ENCODE measurements at places on chromosomes 1 and 21. TPM values are rescaled to one million over a fixed set of nuclear protein-coding genes. Genes with fewer than 3 reads are reported as not detected.

DNA sequence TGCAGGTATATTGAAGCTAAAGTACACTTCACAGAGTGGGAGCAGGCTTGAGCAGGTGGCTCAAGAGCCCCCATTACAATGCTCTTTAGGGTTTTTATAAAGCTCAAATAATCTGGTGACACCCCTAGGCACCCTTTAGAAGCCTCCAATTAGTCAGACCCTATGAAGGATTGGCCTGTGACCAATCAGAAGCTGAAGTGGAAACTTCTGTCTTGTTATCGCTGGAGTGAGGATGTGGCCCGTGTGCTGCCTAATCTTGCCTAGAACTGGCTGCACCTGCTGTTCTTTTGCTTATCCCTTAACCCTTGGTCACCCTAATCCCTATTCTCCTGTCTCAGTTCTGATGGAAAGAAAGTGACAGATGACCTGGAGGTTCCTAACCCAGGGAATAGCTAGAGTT lies 70.8 kb upstream of the ABCG1 start:
- DNase-seq: no peak

GRCh38 chr21:44329971-44330681 lies 9.1 kb downstream of the CFAP410 start:
- DNase-seq: no peak

- DNase-seq: no peak
Measured at GRCh38 chr21:42154237-42155044, 64.5 kb upstream of the ABCG1 start.

GRCh38 chr1:202283379-202283844 lies 58.3 kb downstream of the UBE2T start:
- no peak for DNase-seq

GRCh38 chr1:203281033-203281432 lies 24.3 kb upstream of the BTG2 start:
- DNase-seq: peak; percentile 38

DNA sequence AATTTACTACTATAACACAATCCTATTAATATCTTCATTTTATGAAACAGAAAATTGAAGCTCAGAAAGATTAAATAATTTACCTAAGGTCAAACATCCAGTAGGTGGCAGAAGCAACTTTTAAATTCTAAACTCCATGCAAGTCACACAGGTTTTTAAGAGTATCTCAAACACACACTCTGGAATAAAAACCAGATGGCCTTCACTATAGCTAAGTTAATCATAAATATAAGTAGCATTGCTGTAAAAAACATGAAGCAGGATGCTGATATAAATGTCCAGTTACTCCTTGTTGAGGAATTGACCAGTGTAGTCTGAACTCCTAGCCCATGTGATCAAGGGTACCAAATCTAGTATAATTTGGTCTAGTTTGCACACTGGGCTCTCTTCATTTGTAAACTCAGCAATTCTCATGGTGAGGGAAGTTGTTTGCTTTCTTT lies 9.4 kb upstream of the FMO3 start:
- no peak for DNase-seq

DNA sequence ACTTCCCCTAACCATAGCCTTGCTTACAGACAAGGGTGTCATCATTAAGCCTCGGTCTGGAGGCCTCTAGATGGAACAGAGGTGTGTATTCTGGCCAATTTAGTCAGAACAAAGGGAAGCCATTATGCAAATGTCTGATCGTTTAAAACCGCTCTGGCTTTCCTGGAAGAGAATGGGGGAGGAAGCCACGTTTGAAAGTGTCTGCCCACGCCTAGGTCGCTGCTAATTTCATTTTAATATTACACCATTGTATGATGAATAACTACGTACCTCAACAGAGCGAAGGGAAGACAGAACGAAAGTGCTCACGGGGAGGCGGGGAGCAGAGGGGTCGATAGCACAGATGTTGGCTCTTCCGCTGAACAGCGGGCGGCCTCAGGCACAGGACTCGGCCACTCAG lies 41.1 kb upstream of the CSF3R start:
- no peak for DNase-seq

DNA sequence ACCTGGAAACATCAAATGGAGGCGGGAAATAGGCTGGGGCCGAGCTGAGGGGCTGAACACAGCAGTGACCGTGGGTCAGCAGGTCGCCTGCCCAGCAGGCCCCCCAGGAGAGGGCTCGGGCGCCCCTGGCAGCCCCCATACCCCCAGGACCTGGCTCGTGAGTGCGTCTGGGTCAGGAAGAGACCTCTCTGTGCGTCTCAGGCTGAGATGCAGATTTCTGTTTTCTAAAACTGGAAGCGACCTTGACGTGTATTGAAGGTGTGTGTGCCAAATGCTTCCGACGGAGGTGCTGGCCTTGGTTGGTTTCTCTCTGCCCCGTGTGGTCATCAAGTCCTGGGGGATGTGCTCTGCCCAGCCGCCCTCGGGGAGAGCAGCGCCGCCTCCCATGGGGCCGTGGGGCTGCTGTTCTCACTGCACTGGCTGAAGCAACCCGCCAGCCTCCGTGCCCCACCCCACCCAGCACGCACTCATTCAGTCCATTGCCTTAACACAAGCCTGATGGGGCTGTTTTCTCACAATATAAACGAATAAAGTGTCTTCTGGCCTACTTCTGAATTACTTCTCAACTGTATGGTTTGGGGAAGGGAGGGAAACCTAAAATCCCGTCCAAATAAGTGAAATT lies 7.4 kb downstream of the PEX10 start:
- no peak for DNase-seq

DNA sequence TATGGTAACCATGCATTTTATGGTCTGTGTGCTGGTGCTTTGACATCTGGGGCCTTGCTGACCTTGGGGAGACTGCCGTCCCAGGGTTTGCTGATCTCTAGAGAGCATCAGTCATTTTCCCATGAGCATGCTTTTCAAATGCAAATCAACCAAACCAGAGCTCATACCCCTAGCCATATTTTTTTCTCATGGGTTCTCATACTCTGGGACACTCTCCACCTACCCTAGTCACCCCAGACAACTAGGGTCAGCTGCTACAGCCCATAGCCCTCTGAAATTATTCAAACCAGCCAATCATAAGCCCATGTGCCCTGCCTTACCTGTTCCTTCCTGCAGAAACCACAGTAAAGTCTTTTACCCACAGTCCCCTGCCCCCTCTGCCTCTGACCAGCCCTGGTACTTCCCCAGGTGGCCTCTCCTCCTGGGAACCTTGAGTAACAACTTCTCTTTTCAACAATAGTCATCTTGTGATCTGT lies 132.0 kb downstream of the MAP3K21 start:
- DNase-seq: no peak

GRCh38 chr1:74799119-74799657 lies 66.2 kb downstream of the TYW3 start:
- DNase-seq: no peak

DNA sequence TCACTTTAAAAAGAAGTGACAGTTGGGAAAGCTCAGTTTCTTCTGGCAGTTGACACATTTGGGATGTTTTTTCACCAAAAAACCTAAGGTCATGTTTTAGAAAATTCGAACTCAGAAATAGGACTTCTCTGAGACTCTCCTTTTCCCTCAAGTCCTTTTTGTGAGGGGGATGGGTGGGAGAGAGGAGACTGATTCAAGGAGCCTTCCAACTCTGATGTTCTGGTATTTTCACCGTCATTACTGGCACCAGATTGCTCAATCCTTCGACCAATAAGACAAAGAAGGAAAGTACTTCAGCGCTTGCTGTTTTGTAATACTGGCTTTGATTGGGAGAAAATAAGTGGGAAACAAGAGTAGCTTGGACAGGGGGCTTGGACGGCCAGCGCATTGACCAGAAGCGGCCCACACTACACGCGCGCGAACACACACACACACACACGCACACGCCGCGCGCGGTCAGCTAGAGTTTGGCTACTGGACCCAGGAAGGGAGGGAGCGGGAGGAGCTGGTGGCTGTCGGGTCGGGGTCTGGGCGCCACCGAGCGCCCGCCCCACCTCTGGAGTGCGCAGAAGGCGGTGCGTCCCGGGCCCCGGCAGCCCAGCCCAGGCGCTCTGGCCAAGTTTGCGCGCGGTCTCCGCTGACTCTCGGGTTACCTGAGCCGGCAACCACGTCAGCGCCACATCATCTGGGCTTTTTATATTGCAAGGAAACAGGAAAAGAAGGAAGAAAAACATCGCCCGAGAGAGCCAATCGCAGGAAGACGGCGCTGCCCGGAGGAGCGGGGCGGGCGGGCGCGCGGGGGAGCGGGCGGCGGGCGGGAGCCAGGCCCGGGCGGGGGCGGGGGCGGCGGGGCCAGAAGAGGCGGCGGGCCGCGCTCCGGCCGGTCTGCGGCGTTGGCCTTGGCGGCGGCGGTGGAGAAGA lies at the start of gene KCNK1:
Gene KCNK1 (plus strand): TSS at position 855 of the 921 bp plus-strand sequence. CDS start 66 bp downstream, at position 921.
- peak; percentile 70 for DNase-seq

DNA sequence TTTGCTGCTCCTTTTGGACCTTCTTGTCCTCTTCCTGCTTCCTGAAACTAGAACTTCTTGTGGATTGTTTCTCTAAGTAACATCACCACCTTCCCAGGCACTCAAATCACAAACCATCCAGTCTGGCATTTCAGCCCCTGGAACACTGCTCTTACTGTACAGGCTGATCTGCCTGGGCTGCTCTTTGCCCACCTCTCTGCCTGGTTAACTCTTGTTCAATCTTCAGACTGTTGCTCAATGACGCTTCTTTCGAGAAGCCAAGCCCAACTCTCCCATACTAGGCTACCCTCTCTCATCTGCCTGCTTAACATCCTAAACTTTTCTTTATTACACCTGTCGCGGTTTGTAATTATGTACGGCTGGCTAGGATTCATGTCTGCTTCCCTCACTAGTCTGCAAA lies 657 bp downstream of the DIO1 start:
- DNase-seq: no peak

DNA sequence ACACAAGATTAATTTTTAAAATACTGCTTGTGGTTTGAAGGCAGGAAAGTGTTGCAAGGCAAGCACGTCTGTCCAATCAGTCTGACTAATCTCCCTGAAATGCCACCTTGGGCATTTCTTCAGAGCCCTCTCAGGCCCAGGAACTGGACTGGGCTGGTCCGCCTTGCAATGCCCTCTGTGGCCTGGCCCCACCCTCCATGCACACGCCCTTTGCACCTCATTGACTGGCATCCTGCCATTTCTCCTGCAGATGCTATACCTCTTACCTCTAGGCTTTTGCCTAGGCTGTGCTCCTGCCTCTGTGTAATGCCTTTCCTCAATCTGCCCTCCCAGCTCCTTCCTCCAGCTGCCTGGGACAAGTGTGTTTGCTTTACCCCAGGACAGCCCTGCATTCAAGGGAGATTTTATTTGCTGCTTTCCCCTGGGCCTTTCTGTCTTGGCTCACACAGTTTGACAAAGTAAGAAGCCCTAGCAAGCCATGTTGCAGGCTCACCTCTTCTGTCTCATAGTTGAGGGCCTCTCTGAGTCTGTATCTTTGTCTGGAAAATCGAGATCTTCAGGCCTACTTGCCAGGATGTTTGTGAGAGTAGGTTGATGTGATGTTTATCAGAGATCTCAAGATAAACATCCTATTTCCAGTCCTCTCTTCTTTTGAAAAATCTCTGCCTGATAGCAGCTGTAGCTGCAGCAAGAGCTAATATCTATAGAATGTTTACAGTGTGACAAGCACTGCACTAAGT lies 149.2 kb upstream of the JUN start:
- no peak for DNase-seq

- DNase-seq: no peak
Measured at GRCh38 chr1:226553266-226553923, 4.8 kb downstream of the STUM start.

NTMT2 gene
- polyA plus RNA-seq: not detected

FABP3 gene
- 50.7 TPM for polyA plus RNA-seq

DDAH1 gene
- 28.5 TPM for polyA plus RNA-seq

F11R gene
- 8.0 TPM for polyA plus RNA-seq

GNG12 gene
- 84.9 TPM for polyA plus RNA-seq

TRIM46 gene
- polyA plus RNA-seq: 2.1 TPM

KCNT2 gene
- polyA plus RNA-seq: 23.3 TPM

LENEP gene
- not detected for polyA plus RNA-seq

OR2T29 gene
- polyA plus RNA-seq: not detected

SMIM1 gene
- 6.5 TPM for polyA plus RNA-seq

RAB25 gene
- polyA plus RNA-seq: 32.4 TPM

PRAMEF5 gene
- polyA plus RNA-seq: not detected

GPR37L1 gene
- not detected for polyA plus RNA-seq

GBP7 gene
- not detected for polyA plus RNA-seq

All from aorta (tissue), 5 donors.